ENCODE measurements at places on chromosomes 3 and 15. TPM values are rescaled to one million over a fixed set of nuclear protein-coding genes. Genes with fewer than 3 reads are reported as not detected.

Gene RRP9
- total RNA-seq = 19.5 TPM

Gene SLC24A5
- total RNA-seq = 0.27 TPM

Gene GALK2
- 18.1 TPM for total RNA-seq

Gene SCN11A
- 0.29 TPM for total RNA-seq

Gene UBE2E2
- 56.8 TPM for total RNA-seq

Gene PLSCR2
- not detected for total RNA-seq

Gene DNAH12
- 0.36 TPM for total RNA-seq

Gene OIP5
- total RNA-seq = 0.63 TPM

Gene SNTN
- total RNA-seq = 0.13 TPM

Gene PLA2G4D
- 0.19 TPM for total RNA-seq

Gene TTLL13
- 0.43 TPM for total RNA-seq

Gene MYO5C
- 1.8 TPM for total RNA-seq

Gene LRRC2
- total RNA-seq = 0.05 TPM

Gene ATP13A4
- 0.69 TPM for total RNA-seq

Gene LRRC31
- total RNA-seq = not detected

Gene GRAMD2A
- total RNA-seq = 3.4 TPM
